ENCODE measurements at places on chromosomes 16 and 17.
A peak's percentile ranks its signal among the peaks of the same experiment; 100 is the strongest.

GRCh38 chr16:89993971-89994370 lies 25.3 kb downstream of the DBNDD1 start:
- DNase-seq = no peak

- DNase-seq = no peak
These were observed 90.7 kb downstream of the WWP2 start for GRCh38 chr16:69852815-69853214.

DNA sequence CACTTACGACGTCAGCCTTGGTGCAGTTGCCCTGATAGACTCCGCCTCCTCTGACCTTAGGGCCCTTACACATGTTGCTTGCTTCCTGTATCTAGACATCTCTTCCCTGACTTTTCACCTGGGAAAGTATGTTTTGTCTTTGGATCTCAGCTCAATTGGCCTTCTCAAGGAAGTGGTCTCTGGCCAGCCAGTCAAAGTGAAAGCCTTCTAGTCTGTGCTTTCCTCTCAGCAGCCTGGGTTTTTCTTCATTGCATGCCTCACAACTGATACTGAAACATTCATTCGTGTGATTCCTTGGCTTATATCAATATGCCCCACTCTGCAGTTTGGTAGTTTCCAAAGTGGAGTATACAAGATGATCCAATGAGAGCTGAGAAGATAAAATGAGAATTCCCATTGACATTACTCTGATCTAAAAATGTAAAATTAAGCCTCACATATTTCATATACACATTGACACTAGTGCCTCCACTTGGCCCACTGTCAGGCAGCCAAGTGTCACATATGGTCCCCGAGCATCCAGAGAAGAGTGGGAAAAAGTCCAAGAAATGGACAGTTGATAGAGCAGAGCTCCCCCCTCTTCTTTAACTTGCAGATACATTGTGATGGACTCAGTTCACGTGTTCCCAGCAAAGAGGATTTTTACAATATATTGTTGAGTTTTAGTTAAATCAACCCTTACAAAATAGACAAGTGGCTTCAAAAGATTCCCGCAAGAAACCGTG lies 371.2 kb upstream of the ASIC2 start:
- no peak for DNase-seq

DNA sequence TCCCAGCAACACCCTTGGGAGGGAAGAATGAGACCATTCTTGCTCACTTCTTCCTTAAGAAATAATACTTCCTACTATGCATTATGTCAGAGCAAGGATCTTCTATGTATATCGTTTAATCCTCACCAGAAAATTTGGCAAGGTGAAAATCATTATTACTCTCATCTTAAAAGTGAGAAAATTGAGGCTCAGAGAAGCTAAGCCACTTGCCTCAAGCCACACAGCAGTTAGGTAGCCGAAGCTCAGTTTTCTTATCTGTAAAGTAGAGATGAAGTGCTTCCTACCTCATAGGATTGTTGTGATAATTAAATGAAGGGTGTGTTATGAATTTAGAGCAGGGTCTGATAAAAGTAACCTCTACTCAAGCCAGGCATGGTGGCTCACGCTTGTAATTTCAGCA lies 368.9 kb upstream of the ASIC2 start:
- no peak for DNase-seq

- no peak for DNase-seq
These were observed 97.9 kb upstream of the NOG start for GRCh38 chr17:56495556-56495955.

DNA sequence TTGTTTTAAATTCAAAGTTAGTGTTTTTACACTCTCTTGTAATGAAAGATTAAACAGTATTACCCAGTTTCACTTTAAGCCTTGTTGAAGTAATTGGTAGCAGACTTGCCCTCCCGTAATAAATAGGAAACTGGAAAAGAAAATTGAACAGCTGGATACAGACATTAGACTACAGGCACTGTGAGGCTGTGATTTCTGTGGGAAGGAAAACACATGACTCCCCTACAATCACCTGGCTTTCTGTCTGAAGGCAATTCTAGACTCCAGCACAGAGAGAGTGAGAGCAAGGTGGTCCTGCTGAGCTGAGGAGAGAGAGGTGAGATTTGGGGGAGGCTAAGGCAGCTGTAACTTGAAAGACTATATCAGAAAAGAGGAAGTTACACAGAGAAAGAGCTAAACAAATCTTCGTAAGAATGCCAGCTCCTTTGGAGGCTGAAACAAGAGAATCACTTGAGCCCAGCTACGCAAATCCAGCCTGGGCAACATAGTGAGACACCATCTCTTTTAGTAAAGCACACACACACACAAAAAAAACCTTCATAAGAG lies 57.8 kb upstream of the CDYL2 start:
- no peak for DNase-seq

GRCh38 chr17:63516910-63517824 lies 6.0 kb upstream of the KCNH6 start:
- DNase-seq = no peak

DNA sequence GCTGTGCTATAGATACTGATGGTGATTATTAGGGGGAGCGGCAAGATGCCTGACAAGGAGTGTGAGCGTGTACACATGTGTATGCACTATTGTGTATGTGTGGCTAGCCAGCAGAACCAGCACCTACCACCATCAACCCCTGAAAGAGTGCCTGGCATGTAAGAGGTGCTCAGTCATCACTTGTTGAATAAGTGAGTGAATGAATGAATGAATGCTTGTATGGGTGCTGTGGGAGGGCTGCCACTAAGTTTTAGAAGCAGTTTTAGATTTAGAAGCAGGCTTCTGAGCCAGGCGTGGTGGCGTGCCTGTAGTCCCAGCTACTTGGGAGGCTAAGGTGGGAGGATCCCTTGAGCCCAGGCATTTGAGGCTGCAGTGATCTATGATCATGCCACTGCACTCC lies 37.0 kb downstream of the RAB11FIP4 start:
- no peak for DNase-seq

- DNase-seq = no peak
These were observed 61.6 kb upstream of the FA2H start for GRCh38 chr16:74836111-74836671.

DNA sequence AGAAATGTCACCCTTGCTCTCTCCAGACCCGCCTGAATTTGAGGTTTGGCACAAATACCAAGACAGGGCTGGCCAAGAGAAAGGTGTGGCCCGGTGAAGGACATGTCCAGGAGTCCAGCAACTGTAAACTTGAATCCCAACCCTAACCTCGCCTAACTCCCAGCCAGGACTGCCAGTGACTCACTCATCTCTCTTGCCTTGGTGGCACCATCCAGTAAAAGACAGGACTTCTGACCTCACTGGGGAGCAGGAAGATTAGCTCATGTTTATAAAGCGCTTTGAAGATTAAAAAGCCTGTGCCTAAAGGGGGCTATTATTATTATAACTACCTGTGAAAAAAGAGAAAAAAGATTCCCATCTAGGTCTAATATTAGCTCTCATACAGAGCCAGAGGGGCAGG lies 335.3 kb downstream of the SOX9 start:
- no peak for DNase-seq

DNA sequence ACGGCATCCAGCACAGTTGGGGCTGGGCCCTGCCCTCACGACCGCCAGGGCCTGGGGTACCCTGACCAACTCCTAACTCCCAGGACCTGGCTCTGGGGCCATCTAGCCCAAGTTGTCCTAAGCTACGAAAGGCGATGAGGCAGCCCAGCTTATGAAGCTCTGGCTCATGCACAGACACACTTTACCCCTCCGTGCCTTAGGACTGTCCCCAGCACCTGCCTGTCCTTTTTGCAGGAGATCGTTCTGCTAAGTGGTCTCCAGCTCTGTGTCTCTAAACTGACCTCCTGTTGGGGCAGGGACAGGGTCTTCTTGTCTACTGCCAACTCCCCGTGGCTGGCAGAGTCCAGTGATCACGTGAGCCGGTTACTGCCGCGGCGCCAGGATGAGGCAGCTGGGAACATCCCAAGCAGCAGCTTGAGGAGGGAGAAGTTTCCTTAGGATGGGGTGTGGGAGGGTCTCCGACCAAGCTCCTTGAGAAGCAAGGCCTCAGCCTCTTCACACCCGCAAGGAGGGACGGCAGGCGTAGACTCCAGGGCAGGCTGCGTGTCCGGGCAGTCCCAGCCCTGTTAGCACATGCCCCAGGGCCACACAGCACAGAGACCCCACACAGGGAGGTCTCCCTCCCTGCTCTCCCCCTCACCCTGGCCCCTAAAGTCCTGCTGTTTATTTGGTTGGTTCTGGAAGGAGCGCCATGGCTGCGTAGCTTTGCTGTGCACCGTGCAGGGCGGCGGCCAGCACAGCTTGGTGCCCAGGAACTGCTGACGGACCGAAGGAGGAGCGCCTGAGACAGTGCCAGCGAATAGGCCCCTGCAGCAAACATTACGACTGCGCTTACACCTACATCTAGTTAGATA lies 16.4 kb upstream of the METRNL start:
- DNase-seq = no peak

DNA sequence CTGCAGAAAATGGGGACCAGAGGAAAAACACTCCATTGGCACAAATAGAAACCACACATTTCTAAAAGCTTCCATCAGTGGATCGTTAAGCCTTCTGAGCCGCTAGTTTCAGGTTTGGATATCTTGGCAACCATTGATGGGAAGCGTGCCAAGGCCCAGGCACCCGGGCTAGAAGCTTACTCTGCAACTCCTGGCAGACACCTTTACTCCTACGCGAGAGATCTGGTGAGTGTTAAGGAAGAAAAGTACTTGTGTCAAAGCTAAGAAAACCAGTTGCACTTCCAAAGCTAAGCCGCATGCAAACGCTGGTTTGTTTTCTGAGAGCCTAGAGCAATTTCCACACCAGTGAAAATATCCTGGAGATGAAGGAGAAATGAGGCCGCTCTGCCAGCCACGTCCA lies 472.4 kb downstream of the PMP22 start:
- no peak for DNase-seq

DNA sequence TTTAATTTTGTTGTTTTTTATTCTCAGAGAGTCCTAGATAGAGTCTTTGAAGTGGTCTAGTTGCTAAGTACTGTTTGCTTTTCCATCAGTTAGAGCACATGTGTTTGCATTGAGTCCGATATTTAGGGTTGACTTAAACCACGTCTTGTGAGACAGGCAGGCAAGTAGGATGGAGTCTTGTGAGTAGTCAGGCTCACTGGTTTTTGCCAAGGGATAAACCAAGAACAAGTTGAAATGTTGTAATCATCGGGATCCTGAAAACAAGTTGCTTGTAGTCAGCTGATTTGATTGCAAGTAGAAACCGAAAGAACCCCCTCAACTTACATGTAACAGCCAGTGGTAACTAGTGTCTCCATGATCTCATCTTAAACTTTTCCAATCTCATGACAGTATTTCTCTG lies 17.2 kb downstream of the ATP6V0A1 start:
- no peak for DNase-seq

DNA sequence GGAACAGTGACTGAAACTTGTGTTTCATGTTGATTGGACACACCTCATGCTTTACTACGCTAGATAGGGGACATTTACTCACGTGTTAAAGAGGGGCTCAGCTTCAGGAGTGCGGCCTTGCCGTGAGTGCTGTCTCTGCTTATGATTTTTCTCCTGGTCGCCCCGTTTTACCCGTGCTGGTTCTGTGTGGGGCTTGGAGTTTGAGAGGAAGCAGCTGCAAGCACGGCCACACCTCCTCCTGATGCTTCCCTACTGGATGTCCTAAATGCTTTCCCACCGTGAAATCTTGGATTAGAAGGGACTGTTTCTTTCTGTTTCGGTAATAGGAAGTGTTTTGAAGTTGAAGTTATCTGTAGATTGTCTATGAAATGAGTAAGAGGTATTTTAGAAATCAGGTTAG lies 54.0 kb upstream of the ZNF750 start:
- DNase-seq = no peak

GRCh38 chr16:1614456-1615102 lies 2.4 kb downstream of the CRAMP1 start:
- peak; percentile 63 for DNase-seq

GRCh38 chr17:42653179-42654124 lies 5.6 kb upstream of the TUBG2 start:
- no peak for DNase-seq

DNA sequence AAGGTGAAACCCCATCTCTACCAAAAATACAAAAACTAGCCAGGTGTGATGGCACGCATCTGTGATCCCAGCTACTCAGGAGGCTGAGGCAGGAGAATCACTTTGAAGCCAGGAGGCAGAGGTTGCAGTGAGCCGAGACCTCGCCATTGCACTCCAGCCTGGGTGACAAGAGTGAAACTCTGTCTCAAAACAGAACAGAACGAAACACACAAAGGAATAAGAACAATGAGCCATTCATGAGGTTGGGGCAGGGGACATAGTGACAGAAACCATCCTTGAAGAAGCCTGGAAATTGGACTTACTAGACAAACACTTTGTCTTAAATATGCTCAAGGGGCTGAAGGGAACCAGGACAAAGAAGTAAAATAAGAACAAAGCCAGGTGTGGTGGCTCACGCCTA lies 39.4 kb downstream of the WDR45B start:
- no peak for DNase-seq

DNA sequence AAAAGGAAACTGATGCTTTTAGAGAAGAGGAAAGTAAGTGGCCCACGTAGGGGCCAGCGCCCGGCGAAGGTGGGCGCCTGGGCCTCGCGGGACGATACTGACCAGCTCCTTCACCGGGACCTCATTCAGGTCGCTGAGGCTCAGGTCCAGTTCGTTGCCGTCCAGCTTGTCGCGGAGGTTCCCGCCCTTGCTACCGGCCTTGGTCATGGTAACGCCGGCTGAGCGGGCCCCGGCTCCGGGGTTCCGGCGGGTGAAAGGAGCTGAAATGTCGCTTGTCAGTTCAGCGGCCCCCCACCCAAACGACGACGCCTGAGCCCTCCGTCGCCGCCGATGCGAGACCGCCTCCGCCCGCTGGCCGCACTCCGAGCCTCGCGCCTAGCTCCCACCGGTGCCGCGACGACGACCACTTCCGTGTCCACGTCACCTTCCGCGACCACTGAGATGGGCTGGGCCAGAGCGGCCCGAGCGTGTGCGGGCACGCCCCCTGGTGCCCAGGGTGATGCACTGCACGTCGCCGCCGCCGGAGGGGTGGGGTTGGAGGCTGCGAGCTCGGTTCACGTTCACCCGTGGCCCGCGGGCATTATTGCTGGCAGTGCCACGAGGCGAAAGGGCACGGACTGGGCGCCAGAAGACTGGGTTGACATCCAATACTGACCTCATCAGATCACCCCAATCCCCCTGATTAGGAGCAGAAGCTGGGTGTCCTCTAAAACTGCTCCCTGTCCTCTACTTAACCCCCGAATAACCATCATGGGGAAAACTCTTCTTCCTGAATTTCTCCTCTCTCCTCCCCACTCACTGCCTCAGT lies at the start of gene LRRC59:
Gene LRRC59 (minus strand): TSS at position 413 of the 808 bp plus-strand sequence. CDS start 206 bp downstream, at position 207.
- DNase-seq = peak; percentile 93

DNA sequence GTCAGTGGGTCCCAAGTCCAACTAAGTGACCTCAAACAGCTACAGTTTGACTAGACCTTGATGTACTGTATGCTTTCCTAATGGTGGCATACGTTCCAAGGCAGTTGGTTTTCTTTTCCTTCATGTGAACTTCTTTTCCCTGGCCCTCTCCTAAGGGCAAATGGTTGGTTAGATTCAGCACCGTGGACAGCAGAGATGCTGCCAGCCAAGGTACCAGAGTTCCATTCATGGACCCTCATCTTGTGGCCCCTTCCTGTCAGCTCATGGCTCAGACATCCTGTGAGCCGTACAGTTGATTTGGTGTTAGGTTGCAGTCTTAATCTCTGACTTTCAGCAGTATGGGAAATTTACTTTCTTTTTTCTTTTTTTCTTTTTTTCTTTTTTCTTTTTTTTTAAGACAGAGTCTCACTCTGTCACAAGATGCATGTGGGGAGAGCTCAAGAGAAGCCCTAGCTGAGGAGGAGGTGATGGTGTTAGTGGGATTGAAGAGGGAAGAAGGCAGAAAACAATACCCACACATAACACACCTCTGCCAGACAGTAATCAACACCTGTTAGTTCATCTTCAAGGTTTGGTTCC lies 122.4 kb downstream of the USP31 start:
- DNase-seq = no peak
